Activated naive CD8-positive, alpha-beta T cell treated with anti-CD3 and anti-CD28 coated beads, Interleukin-2, amount 10 ng/mL, durations not matched to agents 7 days and 5 days (primary cell): ENCODE measurements at places on chromosomes 11 and 22. TPM values are rescaled to one million over a fixed set of nuclear protein-coding genes. Genes with fewer than 3 reads are reported as not detected.

- H3K36me3 ChIP-seq, result no peaks in the 10 kb centered on the region
- DNase-seq, result no peak
- peaks cover 8% of the 10 kb centered on the region for H3K27me3 ChIP-seq
- no peaks in the 10 kb centered on the region for H3K4me1 ChIP-seq
- no peak overlapping the region for H3K4me3 ChIP-seq
- H3K27ac ChIP-seq, result no peak overlapping the region
These were observed 12.7 kb downstream of the C11orf91 start for GRCh38 chr11:33687733-33688479.

DNA sequence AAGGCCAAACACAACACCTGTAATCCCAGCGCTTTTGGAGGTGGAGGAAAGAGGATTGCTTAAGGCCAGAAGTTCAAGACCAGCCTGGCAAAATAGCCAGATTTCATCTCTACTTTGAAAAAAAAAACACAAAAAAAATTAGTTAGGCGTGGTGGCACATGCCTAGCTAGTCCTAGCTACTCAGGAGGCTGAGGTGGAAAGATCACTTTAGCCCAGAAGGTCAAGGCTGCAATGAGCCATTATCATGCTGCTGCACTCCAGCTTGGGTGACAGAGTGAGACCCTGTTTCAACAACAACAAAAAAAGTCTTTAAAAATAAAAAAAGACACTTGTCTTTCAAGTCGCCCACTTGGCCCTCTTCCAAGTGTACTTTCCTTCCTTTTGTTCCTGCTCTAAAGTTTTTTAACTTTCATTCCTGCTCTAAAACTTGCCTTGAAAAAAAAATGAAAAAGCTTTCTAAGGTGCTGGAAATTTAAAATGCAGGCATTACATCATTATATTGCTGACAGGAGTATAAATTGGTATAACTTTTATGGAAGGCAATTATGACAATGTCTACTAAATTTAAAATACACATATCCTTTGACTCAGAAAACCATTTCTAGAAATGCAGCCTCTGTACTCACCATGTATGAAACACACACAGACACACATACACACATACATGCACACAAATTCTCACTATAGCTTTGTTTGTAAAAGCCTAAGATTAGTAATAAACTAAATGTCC is 12.7 kb downstream of the LIPT2 start:
- H3K36me3 ChIP-seq, result no peaks in the 10 kb centered on the region
- no peak overlapping the region for H3K4me3 ChIP-seq
- H3K27me3 ChIP-seq, result no peaks in the 10 kb centered on the region
- no peak for DNase-seq

DNA sequence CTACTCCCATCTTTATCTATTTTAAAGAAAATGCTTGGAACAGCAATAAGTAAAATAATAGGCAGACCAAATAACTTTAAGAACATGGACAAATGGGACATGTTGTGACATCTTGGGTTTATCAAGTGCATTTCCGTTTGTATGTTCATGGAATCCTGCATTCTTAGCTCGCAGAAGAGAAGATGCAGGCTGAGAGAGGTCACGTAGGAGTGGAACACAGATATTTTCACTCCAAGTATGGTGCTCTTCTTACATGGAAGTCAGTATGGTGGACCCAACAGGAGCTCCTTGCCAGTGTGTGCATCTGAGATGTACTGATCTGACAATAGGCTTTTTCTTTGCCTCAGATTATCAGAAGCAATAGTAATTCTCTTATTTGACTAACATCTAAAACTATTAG is 1.7 kb downstream of the E2F8 start:
- no peak for DNase-seq
- peak overlapping the region; percentile 25 for H3K27ac ChIP-seq
- peak overlapping the region; percentile 73 for H3K4me3 ChIP-seq
- H3K27me3 ChIP-seq, result peaks cover 18% of the 10 kb centered on the region

DNA sequence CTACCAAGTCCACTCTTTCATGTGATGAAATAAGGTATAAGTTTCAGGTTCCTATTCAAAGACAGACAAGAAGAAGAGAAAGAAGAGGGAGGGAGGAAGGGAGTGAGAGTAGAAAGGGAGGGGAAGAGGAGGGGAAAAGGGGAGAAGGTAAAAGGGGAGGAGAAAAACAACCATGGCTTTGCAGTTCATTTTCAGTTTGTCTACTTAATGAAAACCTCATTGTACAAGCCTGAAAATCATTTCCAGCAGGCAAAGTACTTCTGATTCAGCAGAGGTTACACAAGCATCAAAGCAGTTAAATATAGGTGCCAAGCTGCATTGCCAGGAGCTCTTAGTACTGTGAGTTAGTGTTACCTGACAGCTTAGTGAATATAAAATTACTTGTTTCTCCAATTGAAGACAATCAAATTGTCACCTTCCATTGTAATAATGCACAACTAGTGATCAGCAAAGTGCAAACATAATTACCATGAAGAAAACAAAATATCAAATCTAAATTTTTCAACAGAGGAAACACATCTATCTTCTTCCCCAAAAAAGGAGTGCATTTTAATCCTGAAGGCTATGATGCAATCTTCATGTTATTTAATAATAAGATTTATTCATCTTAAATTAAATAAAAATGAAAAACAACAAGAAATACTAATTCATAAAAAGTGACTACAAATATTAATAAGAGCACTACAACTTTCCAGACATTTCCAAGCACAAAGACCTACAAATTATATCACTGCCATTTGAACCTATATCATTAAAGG is 8.2 kb downstream of the SOX6 start:
- H3K4me1 ChIP-seq, result no peaks in the 10 kb centered on the region
- H3K27ac ChIP-seq, result no peak overlapping the region
- H3K4me3 ChIP-seq, result no peak overlapping the region
- no peak for DNase-seq

DNA sequence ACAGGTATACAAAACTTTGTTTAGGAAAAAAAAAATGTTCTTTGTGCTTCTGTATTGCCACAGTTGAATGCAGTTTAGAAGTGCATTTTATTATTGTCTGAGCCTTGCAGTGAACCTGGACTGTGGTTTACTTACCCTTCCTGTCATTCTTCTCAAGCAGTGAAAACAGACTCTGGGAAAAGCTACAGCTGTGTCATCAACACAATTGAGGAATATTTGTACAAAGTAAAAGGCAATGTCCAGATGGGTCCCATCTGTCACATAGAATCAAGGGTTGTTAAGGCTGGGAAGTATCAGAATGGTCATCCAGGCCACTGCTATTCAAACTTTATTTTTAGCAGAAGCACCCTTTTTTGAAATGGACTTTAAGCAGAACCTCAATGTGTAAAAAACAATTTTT is 73.3 kb downstream of the TRIM44 start:
- peaks cover 48% of the 10 kb centered on the region for H3K36me3 ChIP-seq
- peaks cover 11% of the 10 kb centered on the region for H3K4me1 ChIP-seq
- no peak for DNase-seq
- H3K4me3 ChIP-seq, result no peak overlapping the region

Gene TPBGL
- 0.14 TPM for total RNA-seq

Gene SEC14L3
- total RNA-seq, result not detected

Gene CARD18
- not detected for total RNA-seq

Gene CARNS1
- total RNA-seq, result 5.5 TPM
